Stimulated activated CD4-positive, alpha-beta T cell treated with anti-CD3 and anti-CD28 coated beads, Interleukin-1b, Interleukin-23, amount 100 ng/mL, for 1 hour (primary cell): ENCODE measurements at places on chromosomes 12 and 14.

GRCh38 chr12:96197503-96198272 lies 3.5 kb downstream of the ELK3 start:
- DNase-seq, result no peak

- DNase-seq, result no peak
These were observed 241.8 kb upstream of the ATP2B1 start for GRCh38 chr12:89950421-89950820.

GRCh38 chr12:93738199-93739058 lies 61.3 kb downstream of the CRADD start:
- DNase-seq, result no peak

- no peak for DNase-seq
These were observed 36.8 kb downstream of the EAPP start for GRCh38 chr14:34502545-34503225.

- DNase-seq, result no peak
These were observed 31.2 kb upstream of the VPS33A start for GRCh38 chr12:122297494-122297893.

DNA sequence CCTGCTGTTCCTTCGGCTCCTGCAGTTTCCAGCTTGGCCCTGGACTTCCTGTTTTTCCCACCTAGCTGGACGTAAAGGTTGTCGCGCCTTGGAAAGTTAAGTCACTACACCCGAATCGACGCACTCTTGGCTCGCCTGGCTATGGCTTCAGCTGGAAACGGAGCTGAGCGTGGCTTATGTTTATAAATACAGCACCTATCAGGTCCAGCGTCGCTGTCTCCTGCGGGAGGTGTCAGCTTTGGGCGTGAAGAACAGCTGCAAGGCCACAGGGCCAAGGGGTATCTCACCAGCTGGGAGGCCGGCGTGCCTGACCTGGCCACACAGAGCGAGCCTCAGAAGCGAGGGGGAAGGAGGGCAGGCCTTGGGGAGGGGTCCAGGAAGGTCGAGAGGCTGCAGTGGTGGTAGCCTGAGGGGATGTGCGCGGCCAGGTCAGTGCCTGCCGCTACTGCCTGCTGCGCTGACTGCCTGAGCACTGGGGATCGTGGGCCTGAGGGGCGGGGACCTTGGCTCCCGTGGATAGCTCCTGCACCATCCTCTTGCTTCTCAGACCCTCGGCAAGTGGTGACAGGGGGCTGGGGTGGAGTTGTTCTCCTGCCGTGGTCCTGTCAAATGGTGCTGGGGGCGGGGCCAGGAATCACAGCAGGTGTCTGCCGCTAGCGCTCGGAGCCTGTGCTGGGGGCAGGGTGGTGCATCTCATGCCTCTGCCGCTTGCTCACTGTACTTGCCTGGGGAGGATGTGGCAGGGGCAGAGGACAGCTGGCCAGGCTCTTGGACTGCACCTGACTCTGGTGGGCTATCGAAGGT lies 12.5 kb downstream of the PACS2 start:
- DNase-seq, result no peak

DNA sequence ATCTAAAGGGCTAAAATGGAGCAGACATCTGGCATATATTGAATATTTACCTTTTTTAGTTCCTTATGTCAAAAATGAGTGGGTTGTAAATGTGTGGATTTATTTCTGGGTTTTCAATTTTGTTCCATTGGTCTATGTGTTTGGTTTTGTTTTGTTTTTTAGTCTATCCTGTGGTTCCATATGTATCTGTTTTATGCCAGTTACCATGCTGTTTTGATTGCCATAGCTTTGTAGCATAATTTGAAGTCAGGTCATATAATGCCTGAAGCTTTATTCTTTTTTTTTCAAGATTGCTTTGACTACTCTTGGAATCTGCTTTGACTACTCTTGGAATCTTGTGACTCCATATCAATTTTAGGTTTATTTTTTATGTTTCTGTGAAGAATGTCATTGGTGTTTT lies 133.2 kb downstream of the MIPOL1 start:
- DNase-seq, result no peak

GRCh38 chr14:66651536-66652220 lies 143.7 kb downstream of the GPHN start:
- no peak for DNase-seq

DNA sequence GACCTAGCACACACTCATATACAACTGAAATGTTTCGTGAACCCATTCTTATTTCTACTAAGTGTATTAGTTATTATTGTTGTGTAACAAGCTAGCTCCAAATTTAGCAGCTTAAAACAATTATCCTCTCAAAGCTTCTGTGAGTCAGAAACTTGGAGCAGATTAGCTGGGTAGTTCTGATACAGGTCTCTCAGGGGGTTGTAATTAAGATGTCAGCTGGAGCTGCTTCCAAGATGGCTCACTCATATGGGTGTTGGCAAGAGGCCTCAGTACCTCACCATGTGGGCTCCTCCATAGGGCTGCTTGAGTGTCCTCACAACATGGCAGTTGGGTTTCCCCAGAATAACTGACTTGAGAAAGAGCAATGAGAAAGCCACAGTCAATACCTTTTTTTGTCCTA lies 9.8 kb downstream of the GPR135 start:
- DNase-seq, result no peak

- no peak for DNase-seq
These were observed 493.5 kb downstream of the NAV3 start for GRCh38 chr12:78324234-78324633.

- DNase-seq, result no peak
These were observed 39.8 kb upstream of the ANO2 start for GRCh38 chr12:5984873-5985272.

GRCh38 chr14:65439117-65439516 lies 26.6 kb downstream of the FUT8 start:
- DNase-seq, result no peak

DNA sequence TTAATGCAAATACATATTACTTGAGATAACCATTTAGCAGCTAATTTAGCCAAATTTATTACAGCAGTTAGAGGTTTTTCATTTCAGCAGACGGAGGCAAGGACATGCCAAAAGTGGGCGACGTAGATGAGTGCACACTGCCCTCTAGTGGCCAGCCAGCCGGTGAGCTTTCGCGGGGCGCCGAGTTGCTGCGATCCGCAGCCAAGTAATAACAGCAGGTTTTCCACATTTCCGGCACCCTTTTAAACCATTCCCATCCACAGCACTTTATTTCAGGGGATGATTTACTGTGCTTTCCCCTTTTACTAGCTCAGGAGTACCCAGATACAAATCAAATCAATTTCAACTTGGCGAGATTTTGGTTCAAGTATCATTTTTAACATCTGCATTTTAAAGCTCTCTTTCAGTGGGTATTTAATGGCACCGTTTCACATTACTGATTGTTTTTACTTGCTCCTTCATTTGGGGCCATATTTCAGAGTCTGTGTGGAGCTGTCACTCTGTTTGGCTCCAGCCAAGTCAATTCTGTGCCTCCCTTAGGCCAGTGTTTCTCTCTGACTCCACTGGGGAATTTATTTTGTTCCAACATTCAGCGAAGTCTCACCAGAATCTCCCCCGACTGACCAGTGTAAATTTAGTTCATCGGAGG lies 158.0 kb downstream of the EGLN3 start:
- DNase-seq, result no peak

GRCh38 chr14:25788252-25788651 lies 738.3 kb upstream of the STXBP6 start:
- DNase-seq, result no peak

DNA sequence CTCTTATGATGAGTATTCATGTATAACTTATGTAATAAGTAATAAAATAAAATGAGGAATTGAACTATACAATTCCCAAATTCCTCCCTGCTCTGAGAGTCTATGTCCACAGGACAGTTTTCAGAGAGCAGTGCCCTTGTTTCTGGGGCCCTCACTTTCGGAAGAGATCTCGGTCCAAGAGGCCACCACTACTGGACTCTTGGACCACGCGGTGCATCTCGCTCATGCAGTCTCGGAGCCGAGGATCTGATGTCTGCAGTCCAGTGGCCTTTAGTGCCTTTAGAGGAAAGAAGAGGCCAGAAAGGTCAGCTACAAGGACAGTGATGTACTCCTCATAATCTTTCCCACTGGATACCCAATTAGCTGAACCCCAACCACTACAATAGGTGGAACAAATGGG lies 8.3 kb downstream of the GLS2 start:
- no peak for DNase-seq

DNA sequence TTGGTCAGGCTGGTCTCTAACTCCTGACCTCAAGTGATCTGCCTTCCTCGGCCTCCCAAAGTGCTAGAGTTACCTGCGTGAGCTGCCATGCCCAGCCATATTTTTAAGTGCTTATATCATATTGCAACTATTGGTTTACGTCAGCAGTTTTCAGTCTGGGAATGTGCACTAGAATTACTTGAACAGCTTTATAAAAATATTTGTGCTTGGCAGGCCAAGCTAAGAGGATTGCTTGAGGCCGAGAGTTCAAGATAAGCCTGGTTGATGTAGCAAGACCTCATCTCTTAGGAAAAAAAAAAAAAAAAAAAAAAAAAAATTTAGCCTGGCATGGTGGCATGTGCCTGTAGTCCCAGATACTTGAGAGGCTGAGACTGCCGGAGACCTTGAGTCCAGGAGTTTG lies 17.1 kb downstream of the KIAA0586 start:
- no peak for DNase-seq

- no peak for DNase-seq
These were observed 2.7 kb downstream of the TGFB3 start for GRCh38 chr14:75979071-75979571.

GRCh38 chr14:54572316-54572715 lies 5.4 kb downstream of the SAMD4A start:
- DNase-seq, result no peak

- no peak for DNase-seq
These were observed 21.3 kb downstream of the CLEC2A start for GRCh38 chr12:9910716-9911421.

DNA sequence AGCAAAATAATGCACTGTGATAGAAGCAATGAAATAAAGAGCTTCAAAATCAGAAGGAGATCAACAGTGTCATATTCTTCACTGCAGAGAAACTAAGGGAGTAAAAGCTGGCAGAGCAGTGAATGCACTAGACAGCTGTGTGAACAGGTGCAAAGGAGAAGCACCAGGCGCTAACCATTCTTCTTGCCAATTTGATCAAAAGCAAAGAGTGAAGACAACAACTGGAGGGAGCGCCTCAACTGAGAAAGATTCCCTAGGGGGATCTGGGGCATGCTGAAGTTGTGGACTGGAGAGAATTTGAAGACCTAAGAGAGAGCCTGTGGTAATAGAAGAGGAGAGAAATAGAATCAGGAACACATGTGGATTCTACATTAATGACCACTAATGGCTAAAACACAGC lies 50.4 kb upstream of the OVCH1 start:
- DNase-seq, result no peak

DNA sequence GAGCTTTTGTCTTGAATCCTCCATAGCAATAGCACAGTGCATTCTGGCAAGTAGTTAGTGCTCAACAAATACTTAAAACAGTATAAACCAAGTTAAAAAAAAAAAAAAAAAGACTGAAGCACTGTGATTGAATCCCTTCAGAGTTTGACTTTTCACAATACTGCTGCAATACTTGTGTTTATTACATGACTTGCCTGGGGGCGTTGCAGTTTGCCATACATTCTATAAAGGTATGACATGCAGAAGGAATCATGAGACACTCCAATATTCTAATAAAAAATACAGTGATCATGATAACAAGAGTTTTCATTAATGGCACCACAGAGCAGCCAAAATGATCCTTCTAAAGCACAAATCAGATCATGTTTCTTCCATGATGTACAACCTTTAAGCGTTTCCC lies 205.0 kb upstream of the CDKN3 start:
- no peak for DNase-seq

DNA sequence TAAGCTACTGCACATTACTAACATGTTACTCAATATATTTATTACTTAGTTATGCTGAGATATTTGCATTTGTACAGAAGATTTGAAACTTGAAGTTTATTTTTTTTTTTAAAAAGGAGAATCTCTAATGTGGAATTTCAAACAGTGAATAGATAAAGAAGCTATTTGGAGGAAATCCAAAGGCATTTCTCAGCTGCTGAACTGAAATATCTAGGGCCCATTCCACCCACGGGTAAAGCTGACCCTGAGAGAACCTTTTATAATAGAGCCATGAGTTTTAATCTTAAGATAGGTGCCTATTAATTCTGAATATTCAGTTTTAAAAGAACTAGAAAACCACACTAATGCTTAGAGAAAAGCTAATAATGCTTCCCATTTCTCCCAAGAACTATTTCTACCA lies 225.4 kb upstream of the CAND1 start:
- no peak for DNase-seq

- no peak for DNase-seq
These were observed 240.8 kb downstream of the DACT1 start for GRCh38 chr14:58878439-58879139.

DNA sequence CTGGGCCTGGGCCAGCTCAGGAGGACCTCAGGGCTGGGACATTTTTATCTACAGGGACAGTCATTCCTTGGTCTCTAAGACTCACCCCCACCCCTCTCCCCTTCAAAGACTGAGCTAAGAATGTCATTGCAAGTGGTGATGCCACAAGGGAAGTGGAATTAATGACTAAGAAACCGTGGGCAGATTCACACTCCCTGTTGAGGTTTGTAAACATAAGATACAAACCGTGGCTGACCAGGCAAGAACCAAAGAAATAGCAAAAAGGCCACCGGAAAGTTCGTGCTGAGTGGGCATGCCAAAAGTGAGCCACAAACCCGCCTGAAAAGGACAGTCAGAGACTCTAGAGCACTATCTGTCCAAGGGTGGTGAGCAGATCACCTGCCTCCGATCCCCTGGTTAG lies 25.7 kb downstream of the NUAK1 start:
- DNase-seq, result no peak

DNA sequence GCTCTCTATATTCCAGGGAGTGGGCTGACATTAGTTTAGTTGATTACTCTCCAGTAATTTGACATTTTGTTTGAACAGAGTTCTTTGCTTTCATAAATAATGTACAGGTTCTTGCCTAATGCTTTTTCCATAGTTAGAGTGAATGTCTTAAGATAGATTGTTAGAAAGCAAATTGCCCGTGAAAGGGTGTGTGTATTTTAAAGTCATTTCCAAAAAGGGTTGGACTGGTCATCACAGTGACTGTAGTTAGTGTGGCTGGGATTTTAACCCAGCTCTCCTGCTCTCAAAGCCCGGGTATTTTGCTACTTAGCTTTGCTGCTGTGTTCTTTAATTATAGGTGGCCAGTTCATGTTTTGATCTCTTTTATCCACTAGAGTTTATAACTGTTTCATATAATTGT lies 74.2 kb downstream of the DNAH10 start:
- DNase-seq, result no peak

- no peak for DNase-seq
These were observed 196.7 kb upstream of the PELI2 start for GRCh38 chr14:55921511-55921910.

- no peak for DNase-seq
These were observed 116.2 kb downstream of the BMP4 start for GRCh38 chr14:53840444-53840843.
